ENCODE measurements at places on chromosomes 12 and 14. TPM values are rescaled to one million over a fixed set of nuclear protein-coding genes. Genes with fewer than 3 reads are reported as not detected.

OR6C6 gene
- not detected for total RNA-seq

CLEC6A gene
- not detected for total RNA-seq

FITM1 gene
- 0.10 TPM for total RNA-seq

SLC6A12 gene
- total RNA-seq, result not detected

SLC6A15 gene
- total RNA-seq, result 0.98 TPM

RNASE4 gene
- 9.5 TPM for total RNA-seq

FGD6 gene
- total RNA-seq, result 7.9 TPM

DCN gene
- 0.44 TPM for total RNA-seq

RDH16 gene
- not detected for total RNA-seq

GPR68 gene
- 2.2 TPM for total RNA-seq

ANKS1B gene
- 0.13 TPM for total RNA-seq

GPHB5 gene
- total RNA-seq, result not detected

GMPR2 gene
- total RNA-seq, result 66.4 TPM

OTX2 gene
- not detected for total RNA-seq
